ENCODE measurements at places on chromosomes 4 and X. TPM values are rescaled to one million over a fixed set of nuclear protein-coding genes. Genes with fewer than 3 reads are reported as not detected.

The MAGEC1 gene
- not detected for total RNA-seq

The AIFM1 gene
- total RNA-seq: 102 TPM

The SOX3 gene
- not detected for total RNA-seq

The TMEM255A gene
- total RNA-seq: 1.0 TPM

The BEX1 gene
- total RNA-seq: 10.6 TPM

The RP2 gene
- total RNA-seq: 4.8 TPM

The AASDH gene
- total RNA-seq: 8.9 TPM

The POU4F2 gene
- total RNA-seq: not detected
